ENCODE measurements at places on chromosomes 11 and 22.

DNA sequence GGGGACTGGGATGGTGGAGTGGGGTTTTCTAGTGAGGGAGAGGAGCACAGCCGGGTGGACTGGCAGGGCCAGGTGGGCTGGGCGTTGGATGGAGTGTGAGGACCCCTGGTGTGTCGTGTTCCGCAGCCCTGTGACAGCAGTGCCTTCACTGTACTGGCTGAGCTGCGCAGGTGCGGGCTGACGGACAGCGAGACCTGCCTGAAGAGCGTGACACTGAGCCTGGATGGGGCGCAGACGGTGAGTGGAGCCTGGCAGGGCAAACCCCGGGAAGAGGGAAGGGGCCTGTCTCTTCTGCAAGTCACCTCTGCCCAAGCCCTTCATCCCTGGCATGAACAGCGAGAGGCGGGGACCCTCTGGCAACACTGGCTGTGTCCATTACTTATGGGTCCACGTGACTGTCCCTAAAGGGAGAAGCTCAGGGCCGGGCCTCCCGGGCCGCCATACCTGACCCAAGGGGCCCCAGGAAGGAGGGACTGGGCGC lies 10.0 kb downstream of the MUC5AC start:
- no peak for DNase-seq

DNA sequence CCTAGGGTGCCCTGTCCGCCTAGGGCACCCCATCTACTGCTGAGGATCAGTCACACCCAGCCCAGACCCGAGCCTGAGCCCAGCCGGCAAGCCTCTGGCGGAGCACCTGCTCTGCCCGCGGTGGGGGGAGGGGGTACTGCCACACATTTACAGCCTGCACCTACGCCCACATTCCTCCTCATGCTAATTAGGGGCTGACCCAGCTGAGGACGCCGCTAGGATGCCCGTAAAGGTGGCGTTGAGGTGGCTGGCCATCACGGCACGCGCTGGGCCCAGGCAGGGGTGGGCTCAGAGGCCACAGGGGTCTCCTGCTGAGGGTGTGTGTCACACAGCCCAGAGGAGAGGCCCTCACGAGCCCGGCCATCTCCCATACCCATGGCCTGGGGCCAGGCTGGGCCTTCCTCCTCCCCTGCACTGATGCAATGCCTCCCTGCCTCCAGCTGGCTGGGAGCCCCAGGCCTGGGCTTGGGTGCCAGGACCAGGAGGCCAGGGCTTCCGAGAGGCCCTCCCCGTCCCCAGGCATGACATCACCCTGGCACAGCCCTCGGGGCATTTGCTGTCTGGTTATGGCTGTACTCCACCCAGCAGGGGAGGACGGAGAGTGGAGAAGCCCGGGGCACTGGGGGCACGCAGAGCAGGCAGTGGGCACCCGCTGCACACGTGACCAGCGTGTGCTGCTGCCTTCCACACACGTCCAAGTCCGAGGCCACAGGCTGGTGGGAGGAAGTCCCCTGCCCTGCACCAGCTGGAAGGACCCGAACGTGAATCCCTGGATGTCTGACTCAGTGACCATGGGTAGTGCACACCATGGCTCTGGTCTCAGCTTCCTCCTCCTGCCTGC lies 12.7 kb downstream of the DUSP8 start:
- DNase-seq, result no peak

DNA sequence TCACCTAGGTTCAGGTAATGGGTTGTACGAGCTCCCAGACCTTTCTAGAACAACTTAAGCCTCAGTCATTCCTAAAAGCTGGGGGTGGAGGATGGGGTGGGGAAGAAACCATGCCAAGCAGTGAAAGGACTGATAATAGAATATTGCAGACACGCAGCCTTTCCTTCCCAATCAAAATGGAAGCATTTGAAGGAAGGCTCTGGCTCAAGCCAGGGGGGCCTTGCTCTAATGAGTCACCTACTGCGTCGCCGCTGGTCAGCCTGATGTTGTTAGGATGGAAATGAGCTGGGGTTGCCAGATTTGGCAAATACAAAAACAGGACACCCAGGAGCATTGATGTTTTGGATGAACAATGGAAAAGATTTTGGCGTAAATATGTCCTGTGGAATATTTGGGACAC lies 6.2 kb downstream of the SYT12 start:
- DNase-seq, result no peak

GRCh38 chr11:99268886-99269285 lies 248.1 kb downstream of the CNTN5 start:
- DNase-seq, result no peak

- DNase-seq, result no peak
Measured at GRCh38 chr11:67267188-67268080, 1.2 kb downstream of the GRK2 start.

- DNase-seq, result no peak
Measured at GRCh38 chr22:47355776-47356510, 593.5 kb downstream of the TBC1D22A start.

DNA sequence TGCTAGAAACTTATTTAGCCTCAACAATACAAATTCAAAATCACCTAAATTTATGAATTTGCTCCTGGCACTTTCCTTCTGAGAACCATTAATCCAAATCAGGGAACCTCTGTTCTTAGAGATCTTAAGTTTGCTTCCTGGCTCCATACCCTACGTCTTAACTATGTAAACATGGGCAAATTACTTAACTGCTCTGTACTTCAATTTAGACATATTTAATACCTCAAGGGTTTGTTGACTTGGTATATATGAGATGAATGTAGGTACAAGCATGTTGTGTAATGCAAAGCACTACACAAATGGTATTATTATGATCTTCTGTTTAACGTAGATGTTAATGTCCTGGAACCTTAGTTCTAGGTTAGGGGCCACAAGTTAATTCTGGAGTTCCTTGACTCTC lies 22.6 kb upstream of the ARHGAP20 start:
- no peak for DNase-seq

DNA sequence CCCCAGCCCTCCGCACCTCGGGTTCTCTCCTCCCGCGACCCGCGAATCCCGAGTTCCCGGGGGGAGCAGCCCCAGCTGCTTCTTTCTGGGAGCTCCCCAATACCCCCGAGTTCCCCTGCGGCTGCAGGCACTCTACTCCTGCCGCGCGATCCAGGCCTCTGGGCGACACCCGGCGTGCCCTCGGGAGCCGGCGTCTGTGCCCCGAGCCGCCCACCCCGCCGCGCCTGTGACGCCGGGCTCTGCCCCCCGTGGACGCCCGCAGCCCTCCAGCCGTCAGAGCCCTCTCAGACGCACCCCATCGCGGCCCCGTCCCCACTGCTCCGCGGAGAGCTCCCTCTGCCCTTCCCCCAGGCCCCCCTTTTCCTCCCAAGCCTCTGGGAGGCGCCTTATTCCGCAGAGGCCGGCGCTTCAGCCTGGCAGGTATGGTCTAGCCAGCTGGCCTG lies 422 bp downstream of the GLB1L2 start:
- no peak for DNase-seq

DNA sequence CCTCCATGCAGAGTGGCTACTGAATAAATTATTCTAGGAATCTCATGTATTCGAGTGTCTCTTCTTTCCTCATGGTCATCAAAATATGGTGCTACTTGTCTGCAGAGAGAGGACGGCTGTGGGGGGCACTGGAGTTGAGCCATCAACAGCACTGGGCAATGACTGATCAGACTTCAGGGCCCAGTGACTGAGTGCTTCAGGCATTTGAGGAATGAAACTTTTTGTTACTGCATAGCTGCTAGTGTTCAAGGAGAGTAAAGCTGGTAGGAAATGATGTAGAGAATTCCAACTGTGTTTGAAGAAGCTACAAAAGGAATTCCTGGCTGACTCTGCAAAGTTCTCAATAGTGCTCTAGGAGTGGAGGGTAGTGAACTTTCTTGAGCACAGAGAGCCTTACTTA lies 277.7 kb downstream of the CADM1 start:
- peak; percentile 30 for DNase-seq

GRCh38 chr11:68201492-68201891 lies 11.6 kb downstream of the KMT5B start:
- no peak for DNase-seq

DNA sequence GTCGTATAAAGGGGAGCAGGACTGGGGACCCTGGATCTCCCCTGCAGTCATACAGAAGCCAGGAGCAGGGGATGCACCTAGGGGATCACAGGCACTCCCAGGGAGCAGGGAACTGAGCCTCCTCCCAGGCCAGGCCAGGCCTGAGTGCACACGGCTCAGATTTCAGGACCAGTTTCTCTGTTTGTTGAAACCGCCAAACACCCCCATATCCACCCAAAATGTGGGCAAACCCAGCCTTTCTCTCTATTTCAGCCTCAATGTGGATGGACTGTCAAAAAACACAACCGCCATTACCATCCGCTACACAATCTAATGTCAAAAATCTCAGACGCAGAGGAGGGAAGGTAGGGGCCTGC lies 17.5 kb downstream of the MN1 start:
- DNase-seq, result no peak

DNA sequence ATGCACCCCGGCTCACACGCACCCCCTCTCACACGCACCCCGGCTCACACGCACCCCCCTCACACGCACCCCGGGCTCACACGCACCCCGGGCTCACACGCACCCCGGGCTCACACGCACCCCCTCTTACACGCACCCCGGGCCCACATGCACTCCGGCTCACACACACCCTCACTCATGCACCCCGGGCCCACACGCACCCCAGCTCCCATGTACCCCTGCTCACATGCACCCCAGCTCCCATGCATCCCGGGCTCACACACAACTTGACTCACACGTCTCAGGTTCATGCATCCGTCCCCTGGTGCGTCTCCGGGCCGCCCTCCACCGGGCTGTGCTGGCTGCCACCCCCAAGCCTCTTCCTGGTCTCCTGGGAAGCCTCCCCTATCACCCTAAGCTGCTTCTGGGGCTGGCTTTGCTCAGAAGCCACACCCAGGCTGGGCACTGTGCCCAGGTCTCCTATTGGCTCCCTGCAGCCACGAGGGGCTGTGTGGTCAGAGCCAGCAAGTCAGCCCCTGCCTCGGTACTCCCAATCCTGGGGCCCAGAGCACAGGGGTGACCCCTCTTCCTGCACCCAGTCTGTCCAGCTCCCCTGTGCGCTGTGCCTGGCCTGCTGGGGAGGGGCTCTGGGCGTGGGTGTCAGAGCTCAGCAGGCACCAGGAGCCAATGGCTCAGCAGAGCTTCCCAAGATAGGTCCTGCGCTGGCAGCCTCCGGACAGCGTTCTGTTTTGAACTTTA lies 16.9 kb downstream of the TSPAN4 start:
- DNase-seq, result peak; percentile 45

DNA sequence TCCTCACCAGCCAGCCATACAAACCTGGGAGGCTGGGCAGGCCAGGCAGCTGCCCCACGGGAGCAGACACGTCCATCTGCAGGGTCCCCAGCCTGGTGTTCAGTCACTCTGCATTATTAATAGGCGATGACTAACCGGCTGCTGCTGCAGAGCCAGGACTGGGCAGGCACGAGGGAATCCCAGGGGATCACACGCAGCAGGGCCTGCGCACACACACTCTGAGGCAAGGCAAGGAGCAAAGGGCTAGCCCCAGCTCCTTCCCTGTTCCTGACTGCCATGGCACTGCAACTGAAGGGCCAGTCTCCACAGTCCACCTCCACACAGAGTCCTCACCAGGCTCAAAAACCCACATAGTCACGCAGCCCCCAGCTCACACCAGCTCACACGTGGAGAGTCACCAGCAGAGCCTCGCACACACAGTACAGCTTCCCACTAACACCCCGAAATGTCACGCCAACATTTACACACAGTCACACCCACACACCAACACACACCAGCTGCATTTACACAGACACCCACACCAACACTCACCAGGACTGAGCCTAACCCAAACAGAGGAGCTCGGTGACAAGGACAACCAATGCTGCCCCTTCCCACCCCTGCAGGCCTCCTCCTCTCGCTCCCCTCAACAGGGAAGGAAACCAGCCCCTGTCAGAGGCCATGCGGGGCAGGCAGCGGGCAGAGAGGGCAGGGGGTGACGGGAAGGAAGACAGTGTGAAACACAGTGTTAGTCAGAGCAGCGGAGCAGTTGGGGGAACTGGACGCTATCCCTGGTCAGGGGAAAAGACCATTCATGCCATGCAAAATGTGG lies 47.3 kb downstream of the NRXN2 start:
- DNase-seq, result peak; percentile 54

- peak; percentile 60 for DNase-seq
Measured at GRCh38 chr11:113664069-113664980, 41.8 kb downstream of the TMPRSS5 start.

DNA sequence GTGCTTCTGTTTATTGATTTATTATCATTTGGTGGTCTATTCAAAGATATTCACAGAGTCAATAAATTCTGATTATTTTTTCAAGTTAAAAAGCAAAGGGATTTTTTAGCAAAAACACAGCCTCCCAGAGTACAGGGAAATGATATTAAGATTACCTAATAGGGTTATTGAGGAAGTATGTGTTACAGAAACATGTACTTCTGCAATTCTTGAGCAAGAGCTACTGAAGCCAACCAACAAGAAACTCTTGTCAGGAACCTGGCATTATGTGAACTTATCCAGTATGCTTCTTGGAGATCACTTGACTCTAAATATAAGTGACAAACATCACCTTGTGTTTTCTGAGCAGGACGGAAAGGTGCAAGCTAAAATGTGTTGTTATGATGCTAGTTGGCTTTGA lies 42.0 kb upstream of the CARD18 start:
- DNase-seq, result peak; percentile 45

DNA sequence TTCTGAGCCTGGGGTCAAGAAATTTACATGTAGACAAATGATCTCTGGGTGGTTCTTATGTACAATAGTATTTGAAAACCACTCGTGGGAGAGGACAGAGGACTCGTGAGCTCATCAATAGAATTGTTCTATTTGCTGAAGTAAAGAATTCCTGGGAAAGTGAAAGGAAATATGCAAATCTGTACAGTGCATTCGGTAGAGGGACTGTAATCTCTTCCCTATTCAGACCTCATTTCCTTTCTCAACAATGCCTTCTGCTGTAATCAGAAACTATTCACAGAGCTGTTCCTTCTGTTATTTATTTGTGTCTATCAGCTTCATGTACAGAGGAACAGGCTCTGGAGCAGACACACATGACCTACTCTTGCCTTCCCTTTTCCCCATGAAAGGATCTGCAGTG lies 709.4 kb upstream of the KIRREL3 start:
- no peak for DNase-seq

- DNase-seq, result no peak
Measured at GRCh38 chr11:3155691-3156258, 9.3 kb downstream of the OSBPL5 start.

- DNase-seq, result no peak
Measured at GRCh38 chr11:30463266-30463665, 122.9 kb downstream of the MPPED2 start.

- no peak for DNase-seq
Measured at GRCh38 chr11:109077291-109077920, 344.6 kb upstream of the C11orf87 start.
